ENCODE measurements at places on chromosomes 1 and 21.

GRCh38 chr1:31155216-31155806 is 84.4 kb downstream of the NKAIN1 start:
- DNase-seq: peak; percentile 74

DNA sequence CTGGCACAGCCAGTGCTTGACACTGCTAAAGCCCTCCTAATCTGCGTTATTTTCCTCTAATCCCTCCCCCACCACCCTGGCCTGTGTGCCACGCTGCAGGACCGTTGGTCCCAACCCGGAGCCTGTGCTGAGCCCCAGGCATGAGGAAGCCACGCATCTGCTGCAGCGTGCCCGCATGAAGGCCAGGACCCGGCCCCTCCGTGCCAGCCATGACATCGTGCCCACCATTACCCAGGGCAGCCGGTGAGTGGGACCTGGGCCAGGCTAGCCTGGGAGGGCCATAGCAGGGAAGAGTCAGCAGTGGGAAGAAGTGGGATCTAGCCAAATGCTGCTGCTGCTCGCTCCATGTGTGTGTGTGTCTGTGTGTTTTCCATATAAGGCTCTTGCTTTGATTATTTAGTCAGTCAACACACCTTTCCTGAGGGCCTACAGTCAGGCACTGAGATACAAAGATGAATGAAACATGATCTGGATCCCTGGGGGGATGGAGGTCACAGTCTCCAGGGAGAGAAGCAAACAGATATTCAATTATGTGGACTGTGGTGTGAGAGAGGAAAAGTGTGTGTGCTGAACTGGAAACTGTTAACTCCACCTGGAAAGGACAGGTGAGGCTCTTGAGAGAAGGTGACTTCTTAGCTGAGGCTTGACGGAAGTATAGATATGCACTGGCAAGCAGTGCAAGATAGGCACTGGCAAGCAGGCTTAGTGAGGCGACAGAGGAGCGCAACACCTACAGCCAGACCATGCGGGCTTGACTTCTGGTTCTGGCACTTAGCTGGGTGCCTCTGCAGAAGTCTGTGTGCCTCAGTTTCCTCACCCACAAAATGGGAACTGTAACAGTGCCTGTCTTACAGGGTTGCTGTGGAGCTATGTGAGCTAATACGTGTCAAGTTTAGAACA is 15.9 kb downstream of the KIAA1614 start:
- DNase-seq: peak; percentile 79

DNA sequence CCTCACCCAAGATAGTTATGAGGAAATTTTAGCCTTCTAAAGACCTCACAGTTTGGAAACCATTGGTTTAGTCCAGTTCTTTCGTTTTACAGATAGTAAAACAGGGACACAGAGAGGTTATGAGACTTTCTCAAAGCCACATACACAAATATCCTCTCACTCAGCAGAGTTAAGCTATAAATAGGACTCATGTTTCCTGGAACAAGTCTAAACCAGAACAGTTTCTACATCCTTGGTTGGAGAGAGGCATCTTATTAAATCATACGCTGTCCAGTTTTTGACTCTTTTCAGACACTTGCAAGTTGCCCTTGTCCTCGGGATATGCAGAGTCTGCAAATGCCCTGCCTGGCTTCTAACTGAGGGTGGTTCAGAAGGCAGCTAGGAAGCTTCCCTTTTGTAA is 462.1 kb upstream of the DEPDC1 start:
- DNase-seq: no peak

DNA sequence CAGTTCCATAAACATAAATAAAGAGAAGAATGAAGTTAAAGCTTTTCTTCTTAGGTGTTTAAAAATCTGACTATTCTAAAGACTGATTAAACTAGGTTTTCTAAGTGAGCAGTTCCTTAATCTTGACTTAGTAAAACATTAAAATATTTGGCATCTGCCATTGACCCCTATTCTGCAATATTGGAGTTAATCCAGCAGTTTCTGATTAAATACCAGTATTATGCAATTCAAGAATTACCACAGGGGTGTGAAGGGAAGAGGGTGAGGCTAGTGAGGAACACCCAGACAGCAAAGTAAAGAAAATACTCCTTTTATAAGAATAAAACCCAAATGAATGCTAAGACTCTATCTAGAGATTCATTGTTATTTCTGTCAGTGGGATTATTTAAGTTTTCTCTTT is 40.9 kb downstream of the CLIC4 start:
- DNase-seq: no peak

GRCh38 chr1:187788718-187789117 is 960.0 kb downstream of the PLA2G4A start:
- no peak for DNase-seq

- DNase-seq: no peak
Measured at GRCh38 chr1:64212031-64212430, 8.6 kb downstream of the UBE2U start.

- no peak for DNase-seq
Measured at GRCh38 chr1:203526572-203526971, 32.6 kb downstream of the OPTC start.
